Stimulated activated CD8-positive, alpha-beta memory T cell treated with anti-CD3 and anti-CD28 coated beads, Interleukin-12 subunit alpha, Interleukin-12 subunit beta, amount 100 ng/mL, for 4 hours (primary cell): ENCODE measurements at places on chromosomes 11 and 22.

DNA sequence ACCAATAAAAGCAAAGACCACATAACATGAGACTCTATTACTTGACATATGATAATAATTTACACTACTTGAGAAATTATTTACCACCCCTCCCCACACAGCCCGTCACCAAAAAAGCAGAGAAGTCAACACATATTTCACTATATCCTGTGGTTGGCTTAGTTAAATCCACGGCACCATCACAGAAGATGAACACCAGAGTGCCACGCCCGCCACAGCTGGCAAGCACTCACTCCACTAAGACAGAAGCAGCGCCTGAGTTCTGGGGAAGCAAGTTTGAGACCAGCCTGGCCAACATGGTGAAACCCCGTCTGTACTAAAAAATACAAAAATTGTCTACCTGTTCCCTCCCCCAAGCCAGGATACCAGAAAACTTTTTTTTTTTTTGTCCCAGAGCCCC lies 53.1 kb downstream of the PACSIN2 start:
- DNase-seq, result no peak

- no peak for DNase-seq
Measured at GRCh38 chr22:32911503-32911902, 110.0 kb downstream of the TIMP3 start.

GRCh38 chr11:130103296-130103814 lies 33.7 kb downstream of the APLP2 start:
- no peak for DNase-seq

DNA sequence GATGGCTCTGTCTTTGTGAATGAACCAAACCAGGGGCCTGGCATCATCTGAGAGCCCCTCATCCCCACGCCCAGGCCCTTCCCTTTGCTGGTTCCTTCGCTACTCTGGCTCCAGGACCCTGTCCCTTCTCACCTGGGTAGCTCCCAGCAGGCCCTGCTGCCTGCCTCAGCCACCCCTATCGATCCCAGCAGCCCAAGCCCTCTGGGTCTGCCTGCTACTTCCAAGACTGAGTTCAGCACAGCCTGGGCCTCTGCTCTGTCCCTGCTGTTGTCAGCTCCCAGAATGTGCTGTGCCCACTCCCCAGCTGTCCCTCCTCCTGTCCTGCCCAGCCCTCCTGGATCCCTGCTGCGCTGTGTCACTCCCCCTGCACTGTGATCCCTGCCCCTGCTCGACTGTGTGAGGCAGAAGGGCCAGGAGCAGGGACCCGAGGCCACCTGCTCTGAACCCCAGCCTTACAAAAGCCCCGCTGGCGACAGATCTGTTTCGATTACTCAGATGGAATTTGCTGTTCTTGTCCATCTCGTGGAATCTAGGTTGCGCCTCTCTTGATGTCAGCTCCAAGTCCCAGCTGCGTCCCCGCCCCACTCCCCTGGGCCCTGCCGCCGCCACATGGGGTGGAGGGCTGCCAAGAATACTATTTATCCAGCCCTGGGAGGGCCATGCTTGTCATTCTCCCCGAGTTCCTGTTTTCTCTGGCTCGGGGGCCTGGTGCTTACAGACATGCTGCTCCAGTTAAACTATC lies 13.0 kb downstream of the MRPL21 start:
- DNase-seq, result no peak

- no peak for DNase-seq
Measured at GRCh38 chr11:71325418-71326327, 73.3 kb upstream of the SHANK2 start.

DNA sequence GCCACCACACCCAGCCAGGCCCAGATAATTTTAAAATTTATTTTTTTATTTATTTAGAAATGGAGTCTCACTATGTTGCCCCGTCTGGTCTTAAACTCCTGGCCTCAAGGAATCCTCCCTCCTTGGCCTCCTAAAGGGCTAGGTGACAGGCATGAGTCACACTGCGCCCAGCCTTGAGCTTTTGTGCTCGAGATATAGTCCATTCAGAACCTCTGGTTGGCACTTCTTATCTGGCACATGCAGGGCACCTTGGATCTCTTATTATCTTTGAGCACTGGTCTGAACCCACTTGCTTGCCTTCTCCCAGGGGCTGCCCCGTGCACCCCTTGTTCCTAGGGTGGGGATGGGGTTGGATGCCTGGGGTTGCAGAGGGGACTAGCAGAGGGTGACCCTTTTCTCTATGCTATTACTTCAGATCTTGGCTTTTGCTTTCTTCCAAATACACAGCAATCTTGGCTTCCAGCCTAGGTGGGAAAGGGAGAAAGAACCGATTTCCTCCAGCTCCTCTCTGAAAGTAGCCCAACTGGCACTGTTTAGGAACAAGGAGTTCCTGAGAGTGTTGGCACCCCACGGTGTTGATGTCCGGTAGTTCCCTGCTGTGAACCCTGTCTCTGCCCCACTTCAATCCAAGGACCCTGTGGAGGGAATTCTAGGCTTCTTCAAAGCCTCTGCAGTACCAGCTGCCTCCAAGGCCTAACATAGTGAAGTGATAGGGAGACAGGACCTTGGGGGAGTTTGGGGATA lies 1.3 kb upstream of the SLC3A2 start:
- no peak for DNase-seq

DNA sequence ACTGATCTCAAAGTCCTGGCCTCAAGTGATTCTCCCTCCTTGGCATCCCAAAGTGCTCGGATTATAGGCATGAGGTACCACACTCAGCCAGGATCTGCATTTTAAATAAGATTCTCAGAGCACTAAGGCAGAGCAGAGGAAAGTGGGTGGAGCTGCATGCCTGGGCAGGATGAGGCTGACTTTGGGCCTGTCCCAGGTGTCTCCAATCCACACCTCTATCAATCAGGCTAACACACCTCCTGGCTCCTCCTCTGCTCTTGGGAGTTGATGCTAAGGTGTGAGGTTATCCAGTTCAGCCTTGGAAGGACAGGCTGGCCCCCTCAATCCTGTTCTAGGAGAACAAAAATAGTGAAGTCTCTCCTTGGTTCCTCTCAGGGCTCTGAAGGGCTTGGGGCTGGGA lies 30.2 kb upstream of the P2RY2 start:
- DNase-seq, result no peak

- DNase-seq, result no peak
Measured at GRCh38 chr22:30397656-30398635, 1.1 kb downstream of the SEC14L2 start.

DNA sequence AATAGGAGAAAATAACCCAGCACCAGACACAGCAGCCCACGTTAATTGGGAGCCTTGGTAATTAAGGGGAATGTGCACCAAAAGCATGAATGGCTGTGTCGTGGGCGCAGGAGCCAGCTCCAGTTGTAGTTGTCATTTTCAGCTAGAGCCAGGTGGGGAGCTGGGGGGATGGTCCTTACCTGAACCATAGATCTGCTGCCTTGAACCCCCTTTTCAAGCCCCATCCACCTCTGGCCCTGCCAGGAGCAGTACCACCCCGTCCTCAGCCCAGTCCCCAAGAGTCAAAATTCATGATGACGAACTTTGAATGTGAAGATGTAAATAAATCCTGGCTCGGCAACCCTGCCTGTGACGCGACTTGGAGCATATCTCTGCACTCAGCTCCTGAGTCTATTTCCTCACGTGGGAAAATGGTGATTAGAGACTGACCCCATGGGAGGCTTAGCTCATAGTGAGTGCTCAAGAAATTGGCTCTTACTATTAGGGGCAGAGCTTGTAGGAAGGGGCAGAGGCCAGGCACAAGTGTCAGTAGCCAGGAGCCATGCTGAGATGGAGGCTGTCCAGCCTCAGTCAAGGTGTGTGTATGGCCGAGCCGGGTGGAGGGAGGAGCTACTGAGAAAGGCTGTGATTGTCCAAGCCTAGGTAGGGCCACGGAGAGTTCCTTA lies 794 bp upstream of the FXYD6 start:
- no peak for DNase-seq

DNA sequence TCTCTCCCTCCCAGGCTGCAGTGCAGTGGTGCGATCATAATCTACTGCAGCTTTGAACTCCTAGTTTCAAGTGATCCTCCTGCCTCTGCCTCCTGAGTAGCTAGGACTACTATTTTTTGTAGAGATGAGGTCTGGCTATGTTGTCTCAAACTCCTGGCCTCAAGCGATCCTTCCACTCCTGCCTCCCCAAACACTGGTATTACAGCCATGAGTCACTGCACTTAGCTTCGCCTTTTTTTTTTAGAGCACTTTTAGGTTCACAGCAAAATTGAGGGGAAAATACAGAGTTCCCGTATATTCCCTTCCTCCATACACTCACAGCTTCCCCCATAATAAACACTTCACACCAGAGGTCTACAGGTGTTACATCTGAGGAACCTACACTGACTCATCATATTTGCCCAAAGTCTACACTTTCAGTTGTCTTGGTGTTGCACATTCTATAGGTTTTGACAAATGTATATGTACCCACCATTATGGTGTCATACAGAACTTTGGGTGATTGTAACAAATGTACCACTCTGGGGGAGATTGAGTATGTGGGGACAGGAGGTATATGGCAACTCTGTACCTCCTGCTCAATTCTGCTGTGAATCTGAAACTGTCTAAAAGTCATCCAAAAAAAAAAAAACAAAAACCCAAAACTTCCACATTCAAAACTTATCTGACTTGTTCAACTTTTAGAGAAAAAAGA lies 11.3 kb upstream of the SLC37A4 start:
- DNase-seq, result no peak

GRCh38 chr11:111360150-111361043 lies 18.7 kb downstream of the POU2AF1 start:
- DNase-seq, result no peak

GRCh38 chr22:42313804-42314581 lies 43.5 kb upstream of the TCF20 start:
- no peak for DNase-seq

GRCh38 chr11:66321606-66322005 lies 4.8 kb upstream of the CD248 start:
- no peak for DNase-seq

DNA sequence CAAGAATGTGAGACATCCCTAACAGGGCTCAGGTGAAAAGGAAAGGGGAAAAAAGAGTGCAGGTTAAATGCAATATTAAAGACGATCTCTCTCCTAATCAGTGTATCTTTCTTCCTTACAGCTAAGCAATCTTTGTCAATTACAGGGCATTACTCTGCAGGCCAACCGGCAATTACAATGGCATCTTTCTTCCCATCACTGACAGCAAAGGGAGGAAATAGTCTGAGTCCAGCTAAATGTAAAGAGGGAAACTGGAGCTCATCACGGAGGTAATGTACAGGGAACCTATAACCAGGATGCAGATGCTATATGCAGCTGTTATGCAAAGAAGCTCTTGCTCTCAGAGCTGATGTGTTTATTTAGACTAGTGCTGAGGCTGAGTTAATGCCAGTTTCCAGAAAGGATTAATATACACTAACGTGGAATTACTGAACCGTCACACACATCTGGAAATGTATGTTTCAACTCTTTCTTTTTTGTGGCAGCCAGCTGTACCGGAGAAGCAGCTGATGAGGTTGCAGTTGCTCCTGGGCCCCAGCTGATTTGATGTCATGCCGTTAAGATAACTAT lies 121.6 kb downstream of the KIRREL3 start:
- no peak for DNase-seq

DNA sequence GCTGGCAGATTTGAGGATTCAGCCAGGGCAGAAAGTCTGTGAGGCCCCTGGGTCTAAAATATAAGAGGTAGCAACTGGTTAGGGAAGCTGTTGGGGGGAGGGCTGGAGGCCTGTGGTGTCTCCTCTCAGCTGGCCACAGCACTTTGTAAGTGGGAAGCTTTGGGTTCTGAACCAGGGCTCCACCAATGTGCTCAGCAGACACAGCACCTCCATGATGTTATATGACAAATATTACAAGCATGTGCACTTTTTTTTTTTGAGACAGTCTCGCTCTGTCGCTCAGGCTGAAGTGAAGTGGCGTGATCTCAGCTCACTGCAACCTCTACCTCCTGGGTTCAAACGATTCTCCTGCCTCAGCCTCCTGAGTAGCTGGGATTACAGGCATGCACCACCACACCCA lies 8.0 kb downstream of the ARHGAP1 start:
- no peak for DNase-seq

GRCh38 chr22:19167106-19167869 lies 11.2 kb downstream of the SLC25A1 start:
- DNase-seq, result no peak

DNA sequence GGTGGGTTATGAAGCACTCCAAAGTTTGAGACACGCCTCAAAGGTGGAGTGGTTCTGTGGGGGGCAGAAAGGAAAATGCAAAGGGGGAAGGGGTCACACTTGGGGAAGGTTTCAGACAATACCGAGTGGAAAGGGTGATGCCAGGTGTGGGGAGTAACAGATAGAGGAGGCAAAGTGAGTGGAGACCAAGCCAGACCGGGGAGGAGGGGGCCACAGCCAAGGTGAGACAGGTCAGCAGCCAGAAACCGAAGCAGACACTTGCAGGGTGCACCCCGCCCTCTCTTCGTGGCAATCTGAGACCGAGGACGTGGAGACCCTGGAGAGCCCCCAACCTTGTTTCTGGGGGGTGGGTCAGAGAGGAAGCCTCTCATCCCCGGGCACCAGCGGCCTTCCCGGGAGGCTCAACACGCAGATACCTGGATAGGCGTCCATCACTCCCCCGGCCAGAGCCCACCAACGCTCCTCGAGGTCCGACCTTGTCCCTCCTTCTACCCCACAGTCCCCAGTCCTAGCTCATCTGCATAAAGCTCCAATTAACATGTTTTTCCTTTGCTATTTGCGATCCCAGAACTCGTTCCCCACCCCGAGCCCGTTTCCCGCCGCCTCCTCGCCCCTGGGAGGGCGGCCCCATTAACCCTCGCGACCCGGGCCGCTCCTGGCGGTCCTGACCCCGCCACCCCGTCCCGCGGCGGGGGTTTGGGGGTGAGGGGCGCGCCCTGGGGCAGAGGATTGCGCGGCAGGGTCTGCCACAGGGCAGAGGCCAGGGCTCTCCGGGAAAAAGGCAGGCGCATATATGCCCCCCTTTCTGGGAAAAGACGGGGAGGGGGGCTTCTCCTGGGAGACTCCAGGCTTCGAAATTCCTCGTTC lies 21.8 kb downstream of the RTN4RL2 start:
- DNase-seq, result no peak

DNA sequence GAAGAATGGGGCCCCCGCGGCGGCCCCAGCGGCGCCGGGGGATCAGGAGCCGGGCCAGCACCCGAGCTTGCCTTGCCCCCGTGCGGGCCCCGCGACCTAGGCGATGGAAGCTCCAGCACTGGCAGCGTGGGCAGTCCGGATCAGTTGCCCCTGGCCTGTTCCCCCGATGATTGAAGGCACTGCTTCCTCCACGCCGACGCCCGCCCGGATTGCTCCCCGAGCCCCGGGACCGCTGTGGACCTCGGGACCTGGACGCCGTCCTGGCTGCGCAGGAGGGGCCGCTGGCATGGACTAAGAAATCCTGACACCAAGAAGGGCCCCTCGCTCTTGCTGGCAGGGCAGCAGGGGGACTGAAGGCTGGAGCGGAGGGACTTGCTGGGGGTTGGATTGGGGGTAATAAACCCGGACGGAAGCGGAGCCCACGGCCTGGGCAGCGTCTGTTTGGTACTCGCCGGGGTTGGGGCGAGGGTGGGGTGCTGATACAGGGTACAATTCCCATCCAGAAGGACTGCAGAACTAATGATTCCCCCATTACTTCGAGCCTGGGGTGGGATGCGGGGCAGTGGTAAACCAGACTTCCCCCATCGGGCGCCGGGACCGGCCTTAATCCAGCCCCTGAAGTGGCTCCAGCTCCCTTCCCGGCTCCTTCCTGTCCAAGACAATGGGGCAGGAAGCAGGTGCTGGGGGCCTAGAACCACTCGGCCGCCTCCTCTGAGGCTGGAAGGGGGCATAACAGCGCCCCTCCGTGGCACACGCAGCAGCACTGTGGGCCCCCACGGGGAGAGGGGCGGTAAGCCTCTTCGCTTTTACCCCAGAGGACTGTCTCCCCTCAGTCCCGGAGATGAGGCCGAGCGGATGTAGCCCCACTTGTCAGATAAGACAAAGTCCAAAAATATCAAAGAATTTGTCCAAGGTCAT lies 1.0 kb downstream of the CCDC85B start:
- DNase-seq, result no peak
